Spinal cord (tissue), 10 donors: ENCODE measurements at places on chromosomes 5 and 9.
A peak's percentile ranks its signal among the peaks of the same experiment; 100 is the strongest.

DNA sequence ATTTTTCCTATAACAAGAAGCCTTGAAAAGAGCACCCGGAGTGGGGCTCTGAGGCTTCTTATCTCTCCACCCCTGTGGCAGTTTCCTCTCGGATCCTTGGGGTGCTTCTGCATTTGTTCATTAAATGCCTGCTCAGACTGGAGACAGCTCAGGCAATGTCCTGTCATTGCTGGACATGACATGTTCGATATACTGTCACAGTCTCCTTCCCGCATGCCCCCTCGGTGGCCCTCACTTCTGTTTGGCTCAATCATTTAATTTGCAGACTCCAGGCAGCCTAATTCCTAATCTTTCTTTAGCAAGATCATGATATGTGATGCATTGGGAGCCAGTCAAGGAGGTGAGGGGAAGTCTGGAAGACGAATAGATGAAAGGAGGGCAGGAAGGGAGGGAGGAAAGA lies 37.5 kb upstream of the CPEB4 start:
- H3K4me3 ChIP-seq, result no peak overlapping the region
- no peak overlapping the region for H3K27ac ChIP-seq
- DNase-seq, result no peak
- no peaks in the 10 kb centered on the region for H3K4me1 ChIP-seq
- H3K27me3 ChIP-seq, result no peaks in the 10 kb centered on the region
- H3K36me3 ChIP-seq, result no peaks in the 10 kb centered on the region

GRCh38 chr9:5305741-5306140 lies 1.2 kb upstream of the RLN2 start:
- no peak overlapping the region for H3K4me3 ChIP-seq
- no peak for DNase-seq
- H3K36me3 ChIP-seq, result no peaks in the 10 kb centered on the region
- H3K4me1 ChIP-seq, result peaks cover 4% of the 10 kb centered on the region
- no peak overlapping the region for H3K27ac ChIP-seq

DNA sequence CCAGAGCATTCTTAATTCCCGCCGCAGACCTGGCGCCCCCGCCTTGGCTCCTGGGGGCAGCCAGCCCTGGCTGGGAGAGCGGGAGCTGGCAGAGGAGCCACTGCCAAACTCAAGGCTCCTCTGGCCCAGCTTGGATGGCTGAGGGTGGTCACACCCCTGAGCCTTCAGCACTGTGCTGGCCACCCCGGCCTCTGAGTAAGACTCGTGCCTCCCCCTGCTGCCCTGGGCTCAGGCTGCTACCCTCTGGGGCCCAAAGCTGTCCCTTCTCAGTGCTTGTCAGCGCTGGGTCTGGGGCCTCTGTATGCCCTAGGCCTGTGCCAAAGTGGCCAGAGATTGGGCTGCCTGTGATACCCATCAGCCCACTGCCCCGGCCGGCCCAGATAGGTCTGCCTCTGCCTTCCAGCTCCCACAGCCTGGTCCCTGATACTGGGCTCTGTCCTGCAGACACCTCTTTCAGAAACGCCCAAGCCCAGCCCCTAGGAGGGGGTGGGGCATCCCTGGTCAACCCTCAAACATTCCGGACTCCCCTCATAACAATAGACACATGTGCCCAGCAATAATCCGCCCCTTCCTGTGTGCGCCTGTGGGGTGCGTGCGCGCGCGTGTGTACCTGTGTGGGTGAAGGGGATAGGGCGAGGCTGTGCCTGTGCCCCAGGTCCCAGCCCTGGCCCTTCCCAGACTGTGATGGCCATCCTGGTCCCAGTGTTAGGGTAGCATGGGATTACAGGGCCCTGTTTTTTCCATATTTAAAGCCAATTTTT lies 4.4 kb upstream of the PRR7 start:
- no peaks in the 10 kb centered on the region for H3K27me3 ChIP-seq
- no peak overlapping the region for H3K4me3 ChIP-seq
- no peak overlapping the region for H3K27ac ChIP-seq
- peaks cover 54% of the 10 kb centered on the region for H3K36me3 ChIP-seq
- peaks cover 13% of the 10 kb centered on the region for H3K4me1 ChIP-seq

GRCh38 chr9:8764051-8764450 lies 964.5 kb upstream of the DMAC1 start:
- no peak overlapping the region for H3K27ac ChIP-seq
- DNase-seq, result peak; percentile 56
- H3K36me3 ChIP-seq, result no peaks in the 10 kb centered on the region
- no peak overlapping the region for H3K4me3 ChIP-seq
- H3K27me3 ChIP-seq, result no peaks in the 10 kb centered on the region
- H3K4me1 ChIP-seq, result no peaks in the 10 kb centered on the region

- no peak overlapping the region for H3K27ac ChIP-seq
- peaks cover 31% of the 10 kb centered on the region for H3K4me1 ChIP-seq
- H3K36me3 ChIP-seq, result peaks cover 4% of the 10 kb centered on the region
- peaks cover 19% of the 10 kb centered on the region for H3K27me3 ChIP-seq
- H3K4me3 ChIP-seq, result no peak overlapping the region
Measured at GRCh38 chr9:98709968-98710965, 1.5 kb upstream of the GABBR2 start.

GRCh38 chr5:141883892-141884318 lies 5.7 kb upstream of the PCDH1 start:
- H3K27me3 ChIP-seq, result no peaks in the 10 kb centered on the region
- peak overlapping the region; percentile 93 for H3K27ac ChIP-seq
- no peaks in the 10 kb centered on the region for H3K36me3 ChIP-seq
- H3K4me3 ChIP-seq, result peak overlapping the region; percentile 44
- H3K4me1 ChIP-seq, result peaks cover 56% of the 10 kb centered on the region
- DNase-seq, result no peak

GRCh38 chr5:14292766-14293658 lies 149.9 kb downstream of the TRIO start:
- H3K36me3 ChIP-seq, result peaks cover 32% of the 10 kb centered on the region
- H3K27ac ChIP-seq, result no peak overlapping the region
- no peak for DNase-seq
- no peaks in the 10 kb centered on the region for H3K27me3 ChIP-seq
- peaks cover 25% of the 10 kb centered on the region for H3K4me1 ChIP-seq

DNA sequence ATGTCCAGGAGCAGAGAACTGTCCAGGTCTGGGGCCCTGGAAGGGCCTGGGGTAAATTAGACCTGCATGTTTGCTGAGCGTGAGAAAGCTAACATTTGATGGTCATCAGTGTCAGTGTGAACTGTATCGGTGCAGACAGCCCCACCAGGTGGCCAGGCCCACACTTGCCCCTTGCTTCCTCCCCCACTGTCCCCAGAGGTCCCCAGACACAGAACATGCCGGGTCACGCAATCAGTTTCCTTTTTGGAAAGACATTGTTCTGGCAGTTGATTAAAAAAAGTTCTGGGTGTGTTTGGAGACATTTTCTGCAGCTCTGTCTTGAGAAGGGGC lies 1.5 kb downstream of the NKD2 start:
- H3K4me1 ChIP-seq, result peaks cover 58% of the 10 kb centered on the region
- no peak overlapping the region for H3K27ac ChIP-seq
- H3K36me3 ChIP-seq, result peaks cover 34% of the 10 kb centered on the region
- peaks cover 30% of the 10 kb centered on the region for H3K27me3 ChIP-seq

DNA sequence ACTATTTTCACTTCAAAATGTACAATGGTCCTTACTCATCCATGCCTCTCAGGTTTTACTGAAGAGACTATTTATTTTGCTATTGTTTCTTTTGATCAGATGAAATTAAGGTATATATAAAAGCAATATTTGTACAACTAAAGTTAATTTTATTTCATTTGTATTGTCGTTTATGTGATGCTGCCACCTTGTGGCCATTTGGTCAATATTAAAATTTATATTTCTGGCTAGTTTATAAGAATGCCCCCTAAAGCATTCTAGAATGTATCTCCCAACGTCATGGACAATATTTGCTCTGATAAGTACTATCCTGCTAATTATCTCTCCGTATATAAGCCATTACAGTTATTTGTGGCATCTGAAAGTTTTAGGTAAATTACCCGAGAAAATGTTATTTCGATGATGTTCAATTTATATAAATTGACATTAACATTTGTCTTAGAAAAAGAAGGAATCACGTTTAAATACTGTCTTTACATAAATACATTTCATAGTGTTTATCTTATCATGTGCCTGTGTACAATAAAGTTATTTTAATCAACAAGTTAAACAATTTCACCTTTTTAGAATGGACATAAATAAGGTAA lies 680.0 kb downstream of the TAF11L14 start:
- H3K4me1 ChIP-seq, result no peaks in the 10 kb centered on the region
- no peak overlapping the region for H3K4me3 ChIP-seq
- no peak overlapping the region for H3K27ac ChIP-seq

DNA sequence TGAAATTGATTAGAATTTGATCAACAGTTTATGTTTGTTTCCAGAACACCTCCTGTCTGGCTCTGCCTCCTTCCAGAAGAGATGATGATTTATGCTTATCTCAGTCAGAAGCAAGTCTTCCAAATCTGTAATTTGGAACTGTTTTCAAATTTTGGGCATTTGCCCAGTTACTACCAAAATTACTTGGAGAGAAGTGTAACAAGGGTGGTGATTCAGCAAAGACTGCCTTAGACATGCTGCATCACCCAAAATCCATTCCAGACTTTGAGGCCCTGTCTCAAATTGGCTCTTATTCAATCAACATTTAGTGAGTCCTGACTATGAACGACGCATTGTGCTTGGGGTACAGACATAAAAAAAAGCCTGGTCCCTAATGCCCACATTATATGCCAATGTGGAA lies 89.4 kb downstream of the SH3TC2 start:
- H3K27me3 ChIP-seq, result no peaks in the 10 kb centered on the region
- H3K27ac ChIP-seq, result no peak overlapping the region
- H3K36me3 ChIP-seq, result no peaks in the 10 kb centered on the region
- peaks cover 4% of the 10 kb centered on the region for H3K4me1 ChIP-seq

GRCh38 chr5:145906401-145906800 lies 30.0 kb upstream of the SH3RF2 start:
- H3K4me1 ChIP-seq, result no peaks in the 10 kb centered on the region
- no peaks in the 10 kb centered on the region for H3K36me3 ChIP-seq
- DNase-seq, result no peak
- no peaks in the 10 kb centered on the region for H3K27me3 ChIP-seq
- no peak overlapping the region for H3K27ac ChIP-seq

DNA sequence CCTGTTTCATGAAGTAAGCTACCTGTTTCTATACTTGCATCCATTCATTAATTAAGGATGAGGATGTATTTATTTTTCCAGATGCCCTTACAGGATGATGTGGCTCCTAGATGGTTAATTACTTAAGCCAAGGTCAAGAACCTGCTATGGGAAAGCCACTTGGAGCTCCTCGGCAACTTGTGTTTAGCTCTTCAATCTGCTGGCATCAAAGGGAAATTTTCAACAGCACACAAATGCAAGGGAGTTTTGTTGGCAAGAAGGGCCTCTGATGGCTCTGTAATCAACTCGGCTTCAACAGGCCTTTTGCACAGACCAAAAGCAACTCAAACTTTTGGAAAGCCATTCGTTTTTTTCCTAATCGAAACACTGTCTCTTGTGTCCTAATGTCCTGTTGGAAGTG lies 125.3 kb downstream of the EFNA5 start:
- no peaks in the 10 kb centered on the region for H3K27me3 ChIP-seq
- no peak overlapping the region for H3K4me3 ChIP-seq
- H3K36me3 ChIP-seq, result no peaks in the 10 kb centered on the region
- no peak for DNase-seq

GRCh38 chr5:120073722-120074121 lies 390.4 kb upstream of the PRR16 start:
- no peak for DNase-seq
- no peak overlapping the region for H3K4me3 ChIP-seq
- H3K4me1 ChIP-seq, result no peaks in the 10 kb centered on the region
- H3K36me3 ChIP-seq, result no peaks in the 10 kb centered on the region
- no peak overlapping the region for H3K27ac ChIP-seq

DNA sequence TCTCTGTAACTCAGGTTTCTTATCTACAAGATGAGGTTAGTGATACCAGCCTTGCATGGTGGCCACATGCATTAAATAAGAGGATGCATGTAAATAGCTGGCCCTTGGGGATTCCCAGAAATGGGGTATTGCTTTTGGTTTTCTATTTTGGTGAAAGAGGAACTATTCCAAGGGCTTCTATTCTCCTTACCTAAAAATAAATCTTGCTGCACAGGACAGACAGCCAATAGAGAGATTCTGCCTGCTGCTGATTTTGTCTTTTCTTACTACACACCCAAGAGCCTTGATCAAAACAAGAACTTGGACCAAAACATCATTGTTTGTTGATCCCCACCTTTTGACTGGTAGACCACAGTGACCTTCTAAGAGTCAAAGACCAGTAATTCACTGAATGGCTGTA lies 161.8 kb downstream of the PJA2 start:
- no peak for DNase-seq
- H3K27ac ChIP-seq, result no peak overlapping the region
- H3K36me3 ChIP-seq, result no peaks in the 10 kb centered on the region
- H3K4me1 ChIP-seq, result no peaks in the 10 kb centered on the region
- H3K27me3 ChIP-seq, result no peaks in the 10 kb centered on the region
